ENCODE measurements at places on chromosomes 2 and 18.

GRCh38 chr2:40466332-40466906 is 14.5 kb upstream of the SLC8A1 start:
- no peak for DNase-seq

DNA sequence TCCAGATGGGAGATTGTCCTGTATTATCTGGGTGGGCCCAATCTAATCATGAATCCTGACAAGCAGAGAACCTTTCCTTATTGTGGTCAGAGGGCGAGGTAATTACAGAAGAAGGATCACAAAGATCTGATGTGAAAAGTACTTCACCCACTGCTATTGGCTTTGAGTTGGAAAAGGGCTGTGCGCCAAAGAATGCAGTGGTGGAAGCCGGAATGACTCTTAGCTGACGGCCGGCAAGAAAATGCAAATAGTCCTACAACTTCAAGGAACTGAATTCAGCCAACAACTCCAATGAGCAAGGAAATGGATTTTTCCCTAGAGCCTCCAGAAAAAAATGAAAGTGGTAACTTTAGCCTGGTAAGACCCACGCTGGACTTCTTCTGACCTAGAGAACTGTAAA is 67.3 kb downstream of the CTNNA2 start:
- DNase-seq: no peak

DNA sequence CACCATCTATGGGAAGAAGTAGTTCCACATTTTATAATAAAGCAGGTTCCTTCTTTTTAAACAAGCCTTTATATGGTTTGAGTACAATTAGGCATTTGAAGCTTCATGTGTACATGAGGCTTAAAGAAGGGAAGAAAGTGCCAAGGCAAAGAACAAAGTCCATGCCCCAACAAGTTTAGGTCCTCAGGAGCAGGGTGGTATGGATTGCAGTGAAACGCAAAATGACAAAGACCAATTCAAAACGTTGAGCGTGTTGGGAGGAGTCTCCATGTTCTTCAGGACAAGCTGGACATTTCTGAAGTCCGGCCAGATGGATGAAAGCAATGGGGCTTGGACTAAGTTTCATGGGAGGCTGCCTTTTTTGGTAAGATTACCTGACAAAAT is 78.8 kb upstream of the FZD5 start:
- DNase-seq: no peak

GRCh38 chr2:52112141-52112540 is 1080.2 kb upstream of the NRXN1 start:
- no peak for DNase-seq

- DNase-seq: no peak
These were observed 207.4 kb downstream of the NCK2 start for GRCh38 chr2:105952131-105952530.

DNA sequence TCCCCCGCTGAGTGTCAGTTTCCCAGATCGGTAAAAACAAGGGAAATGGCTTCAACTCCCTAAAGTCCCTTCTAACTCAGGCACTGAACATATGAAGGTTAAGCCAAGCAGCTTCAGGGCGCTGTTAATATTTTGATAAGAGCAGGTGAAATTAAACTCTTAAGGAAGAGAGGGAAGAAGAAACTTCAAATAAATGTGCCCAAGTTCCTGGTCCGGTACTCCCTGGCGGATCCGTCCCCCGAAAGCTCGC is 564 bp downstream of the TRABD2A start:
- no peak for DNase-seq

DNA sequence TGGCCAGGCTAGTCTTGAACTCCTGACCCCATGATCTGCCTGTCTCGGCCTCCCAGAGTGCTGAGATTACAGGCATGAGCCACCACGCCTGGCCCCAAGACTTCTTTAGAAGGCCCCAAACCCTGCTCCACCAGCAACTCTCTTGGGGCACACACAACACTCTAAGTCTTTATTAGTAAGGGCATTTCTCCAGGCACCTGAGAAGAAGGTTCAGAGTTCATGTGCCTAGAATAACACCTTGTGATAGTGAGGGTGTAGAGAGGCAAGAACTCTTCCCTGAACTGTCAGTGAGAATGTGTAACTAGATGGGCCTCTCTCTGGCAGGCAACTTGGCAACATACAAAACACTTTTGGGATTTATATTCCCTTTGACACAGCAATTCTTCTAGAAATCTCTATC is 43.8 kb downstream of the SH2D6 start:
- no peak for DNase-seq

GRCh38 chr2:149271575-149271974 is 58.8 kb upstream of the LYPD6 start:
- DNase-seq: no peak

Measured in effector CD8-positive, alpha-beta T cell (primary cell).